Nephron progenitor cell (in vitro differentiated cells): ENCODE measurements at places on chromosomes 16 and 17.

- H3K27ac ChIP-seq = peak overlapping the region; percentile 77
- no peaks in the 10 kb centered on the region for H3K4me1 ChIP-seq
- H3K4me3 ChIP-seq = no peak overlapping the region
- DNase-seq = no peak
- H3K36me3 ChIP-seq = peaks cover 17% of the 10 kb centered on the region
Measured at GRCh38 chr17:60769327-60769726, 91.7 kb downstream of the BCAS3 start.

DNA sequence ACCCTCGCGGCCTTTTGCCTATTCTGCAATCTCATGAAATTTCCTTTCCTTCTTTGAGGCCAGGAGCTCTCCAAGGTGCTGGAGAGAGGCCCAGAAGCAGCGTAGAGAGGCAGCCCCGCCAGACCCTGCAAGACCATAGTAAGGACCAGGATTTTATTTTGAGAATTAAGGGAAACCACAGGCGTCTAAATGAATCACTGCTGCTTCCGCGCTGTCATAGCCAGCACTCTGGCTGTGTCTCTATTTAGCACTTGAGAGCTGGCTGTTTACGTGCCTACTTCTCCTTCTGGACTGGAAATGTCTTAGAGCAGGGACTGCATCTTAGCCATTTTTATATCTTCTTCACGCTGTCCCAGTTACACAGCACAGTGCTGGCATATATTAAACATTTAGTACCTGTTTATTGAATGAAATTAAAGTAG, 37.6 kb upstream of the PIRT start:
- H3K27ac ChIP-seq = no peak overlapping the region
- peaks cover 30% of the 10 kb centered on the region for H3K27me3 ChIP-seq
- H3K4me3 ChIP-seq = no peak overlapping the region

GRCh38 chr16:49739381-49739780, 116.5 kb downstream of the ZNF423 start:
- peaks cover 89% of the 10 kb centered on the region for H3K4me1 ChIP-seq
- peaks cover 11% of the 10 kb centered on the region for H3K36me3 ChIP-seq
- peak; percentile 39 for DNase-seq
- no peak overlapping the region for H3K4me3 ChIP-seq

GRCh38 chr17:1617620-1618174, 10.9 kb downstream of the SLC43A2 start:
- DNase-seq = no peak
- H3K4me1 ChIP-seq = peaks cover 56% of the 10 kb centered on the region
- peak overlapping the region; percentile 29 for H3K27ac ChIP-seq
- H3K4me3 ChIP-seq = no peak overlapping the region

- H3K27ac ChIP-seq = no peak overlapping the region
- H3K4me1 ChIP-seq = peaks cover 23% of the 10 kb centered on the region
- no peaks in the 10 kb centered on the region for H3K27me3 ChIP-seq
- DNase-seq = no peak
Measured at GRCh38 chr17:4542726-4543191, 12.4 kb downstream of the MYBBP1A start.

DNA sequence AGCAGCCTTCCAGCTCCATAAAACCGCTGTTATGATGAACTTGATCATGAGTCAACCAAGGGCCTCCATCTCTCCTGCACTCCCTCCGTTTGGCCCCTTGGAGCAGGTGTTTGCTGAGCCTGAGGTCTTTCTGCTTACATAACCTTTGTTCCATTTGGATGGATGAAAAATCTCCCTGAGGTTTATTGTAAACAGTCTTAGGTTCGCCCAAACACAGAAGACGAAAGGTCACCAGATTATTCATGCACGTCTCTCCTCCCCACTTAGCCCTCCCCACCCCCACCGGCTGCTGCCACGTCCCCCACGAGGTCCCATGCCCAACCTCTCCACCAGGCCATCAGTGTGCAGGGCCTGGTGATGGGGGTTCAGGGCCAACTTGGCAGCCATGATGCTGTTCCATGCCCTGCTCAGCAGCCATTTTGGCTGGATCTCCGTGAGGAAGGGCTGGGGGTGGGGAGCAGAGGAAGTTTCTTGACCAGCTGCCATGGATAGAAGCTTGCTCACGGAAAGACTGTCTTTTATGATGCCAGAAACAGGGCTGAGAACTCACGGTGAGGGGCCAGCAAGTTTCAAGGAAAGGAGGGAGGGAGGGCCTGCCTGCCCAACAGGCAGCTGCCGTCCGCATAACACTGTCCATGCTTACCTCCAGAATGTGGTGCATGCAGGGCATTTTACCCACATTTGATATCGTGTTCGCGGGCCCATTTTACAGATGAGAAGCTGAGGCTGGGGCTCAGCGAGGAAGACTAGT, 47.8 kb upstream of the FOXF1 start:
- no peak overlapping the region for H3K4me3 ChIP-seq
- H3K4me1 ChIP-seq = peaks cover 34% of the 10 kb centered on the region
- H3K27ac ChIP-seq = no peak overlapping the region
- peaks cover 33% of the 10 kb centered on the region for H3K27me3 ChIP-seq
- H3K36me3 ChIP-seq = no peaks in the 10 kb centered on the region

- H3K36me3 ChIP-seq = peaks cover 14% of the 10 kb centered on the region
- no peak overlapping the region for H3K27ac ChIP-seq
Measured at GRCh38 chr16:972316-973002, 1.7 kb upstream of the LMF1 start.

DNA sequence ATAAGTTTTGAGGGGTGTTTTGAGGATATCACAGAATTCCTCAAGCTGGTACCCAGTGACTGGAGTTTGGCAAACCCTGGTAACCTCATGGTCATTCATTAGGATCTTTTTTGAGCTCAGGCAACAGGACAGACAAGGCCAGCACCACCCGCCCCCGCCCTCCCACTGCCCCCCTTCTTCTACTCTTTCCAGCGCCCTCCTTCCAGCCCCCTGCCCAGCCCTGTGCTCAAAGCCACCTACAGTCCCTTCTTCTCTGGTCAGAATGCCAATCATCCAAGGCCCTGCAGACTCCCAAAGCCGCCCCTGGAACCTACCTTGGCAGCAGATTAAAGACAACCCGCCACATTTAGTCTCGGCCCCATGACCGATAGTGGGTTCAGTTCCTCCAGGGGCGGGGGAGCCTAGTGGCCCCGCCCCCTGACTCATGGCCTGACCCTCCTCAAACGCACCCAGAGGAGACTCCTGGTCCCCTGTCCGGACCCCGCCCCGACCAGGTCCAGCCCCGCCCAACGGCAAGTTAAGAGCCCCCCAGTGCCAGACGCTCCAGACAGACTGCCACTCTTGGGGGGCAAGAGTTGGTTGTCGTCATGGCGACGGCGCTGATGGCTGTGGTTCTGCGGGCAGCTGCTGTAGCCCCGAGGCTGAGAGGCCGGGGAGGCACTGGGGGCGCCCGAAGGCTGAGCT, at the start of gene NAGS:
Gene NAGS, plus strand, starts transcription at position 546 of the 684 bp plus-strand sequence. Its CDS starts 42 bp downstream, at position 588.
- H3K27me3 ChIP-seq = peaks cover 82% of the 10 kb centered on the region
- peak; percentile 50 for DNase-seq
- peak within 1 kb of the TSS; percentile 57 for H3K4me3 ChIP-seq
- H3K36me3 ChIP-seq = no peaks in the 10 kb centered on the region
- peaks cover 27% of the 10 kb centered on the region for H3K4me1 ChIP-seq

GRCh38 chr17:80845069-80845862, 146.4 kb upstream of the CHMP6 start:
- H3K4me3 ChIP-seq = peak overlapping the region; percentile 54
- peaks cover 36% of the 10 kb centered on the region for H3K36me3 ChIP-seq
- peaks cover 6% of the 10 kb centered on the region for H3K27me3 ChIP-seq
- H3K27ac ChIP-seq = peak overlapping the region; percentile 23
- DNase-seq = peak; percentile 34
- H3K4me1 ChIP-seq = peaks cover 39% of the 10 kb centered on the region

DNA sequence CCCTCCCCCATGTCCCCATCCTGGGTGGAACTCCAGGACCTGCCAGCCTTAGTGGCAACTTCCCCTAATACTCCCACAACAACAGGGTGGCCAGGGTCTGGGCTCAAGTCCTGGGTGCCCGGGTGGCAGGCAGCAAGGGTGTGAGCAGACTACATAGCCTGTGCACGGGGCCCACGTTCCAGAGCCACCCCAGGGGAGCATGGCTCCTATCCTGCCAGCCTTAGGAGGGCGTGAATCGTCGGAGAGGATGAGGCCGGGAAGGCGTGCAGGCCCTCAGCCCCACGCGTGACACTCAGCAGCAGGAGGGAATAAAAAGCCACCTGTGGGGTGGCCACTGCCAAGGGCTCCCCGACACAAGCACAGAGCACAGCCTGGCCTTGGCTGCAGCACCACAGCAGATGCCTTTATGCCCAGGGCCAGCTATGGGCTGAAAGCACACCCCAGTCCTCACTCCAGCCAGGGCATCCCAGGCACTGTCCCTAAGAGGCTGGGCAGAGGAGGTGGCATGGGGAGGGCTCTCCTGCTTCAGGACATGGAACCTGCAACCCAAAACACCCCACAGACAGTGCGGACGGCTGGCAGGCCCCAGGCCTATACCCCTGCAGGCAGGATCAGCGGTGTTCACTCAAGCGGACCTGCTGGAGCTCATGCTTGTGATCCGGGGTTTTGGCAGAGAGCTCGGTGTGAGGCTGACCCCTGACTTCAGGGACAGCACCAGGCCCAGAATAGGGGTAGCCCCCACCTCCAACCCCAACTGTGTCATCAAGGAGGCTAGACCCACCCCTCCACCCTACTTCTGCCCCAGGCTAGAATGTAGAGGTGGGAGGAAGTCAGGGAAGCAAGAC, 2.7 kb downstream of the BCAR1 start:
- H3K4me3 ChIP-seq = peak overlapping the region; percentile 85
- peak; percentile 31 for DNase-seq
- no peaks in the 10 kb centered on the region for H3K36me3 ChIP-seq
- no peaks in the 10 kb centered on the region for H3K27me3 ChIP-seq
- peaks cover 89% of the 10 kb centered on the region for H3K4me1 ChIP-seq

DNA sequence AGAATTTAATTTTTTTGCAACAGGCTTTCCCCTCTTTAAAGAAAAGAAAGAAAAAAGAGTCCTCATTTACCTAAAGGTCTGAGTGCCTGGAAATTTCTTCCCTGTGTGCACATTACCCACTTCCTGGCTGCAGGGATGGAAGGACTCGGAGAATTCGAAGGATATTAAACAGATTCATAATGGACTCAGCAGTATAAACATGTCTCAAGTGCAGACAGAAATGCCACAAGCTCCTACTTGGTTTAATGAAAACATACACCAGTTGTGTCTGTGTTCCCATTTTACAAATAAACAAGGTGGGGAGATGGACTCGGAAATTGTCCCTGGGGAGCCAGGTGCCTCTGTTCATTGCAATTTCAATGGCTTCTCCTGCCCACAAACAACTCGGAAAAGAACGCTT, 47.2 kb downstream of the MEOX1 start:
- peaks cover 60% of the 10 kb centered on the region for H3K4me1 ChIP-seq
- H3K27me3 ChIP-seq = peaks cover 13% of the 10 kb centered on the region
- H3K4me3 ChIP-seq = no peak overlapping the region
- no peaks in the 10 kb centered on the region for H3K36me3 ChIP-seq
- no peak for DNase-seq
- H3K27ac ChIP-seq = no peak overlapping the region

- H3K36me3 ChIP-seq = no peaks in the 10 kb centered on the region
- no peak for DNase-seq
- H3K4me3 ChIP-seq = no peak overlapping the region
- H3K4me1 ChIP-seq = peaks cover 36% of the 10 kb centered on the region
Measured at GRCh38 chr16:11992008-11992584, 15.6 kb downstream of the SNX29 start.

- H3K27ac ChIP-seq = no peak overlapping the region
- no peaks in the 10 kb centered on the region for H3K36me3 ChIP-seq
- H3K4me3 ChIP-seq = no peak overlapping the region
- DNase-seq = no peak
- H3K27me3 ChIP-seq = peaks cover 34% of the 10 kb centered on the region
- H3K4me1 ChIP-seq = peaks cover 10% of the 10 kb centered on the region
Measured at GRCh38 chr17:79073706-79074088, 927 bp upstream of the ENGASE start.

DNA sequence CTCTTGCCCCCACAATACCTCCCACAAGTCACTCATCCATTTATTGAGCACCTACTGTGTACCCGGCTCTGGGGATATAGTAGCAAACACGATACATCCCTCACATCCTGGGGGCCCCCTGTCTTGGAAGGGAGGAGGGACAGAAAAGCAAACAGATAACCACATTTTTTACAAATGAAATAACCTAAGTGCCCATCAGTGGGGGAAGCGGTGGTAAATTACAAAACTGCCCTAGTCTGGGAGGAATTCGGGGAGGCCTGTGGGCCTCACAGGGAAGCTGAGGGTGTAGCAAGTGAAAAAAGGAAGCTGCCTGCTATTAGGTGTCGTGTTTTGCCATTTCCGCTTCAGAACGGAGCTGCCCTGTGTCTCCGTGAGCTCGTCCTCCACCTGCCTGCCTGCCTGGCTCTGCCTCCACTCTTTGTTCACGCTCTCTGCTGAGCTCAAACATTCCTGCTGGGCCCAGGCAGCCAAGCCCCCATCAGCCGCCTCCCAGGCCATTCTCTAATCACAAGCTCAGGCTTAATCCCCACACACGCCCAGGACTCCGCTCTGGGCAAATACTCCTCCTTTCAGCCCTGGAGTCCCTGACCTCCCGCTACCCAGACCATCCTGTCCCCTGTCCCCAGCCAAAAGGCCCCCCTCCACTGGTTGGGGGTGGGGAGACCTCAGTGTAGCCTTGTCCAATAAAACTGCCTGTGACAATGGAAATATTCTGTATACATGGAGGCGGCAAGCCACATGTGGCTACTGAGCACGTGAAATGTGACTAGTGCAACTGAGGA, 10.2 kb upstream of the SEC14L5 start:
- H3K4me1 ChIP-seq = peaks cover 41% of the 10 kb centered on the region
- no peak overlapping the region for H3K4me3 ChIP-seq
- peak overlapping the region; percentile 91 for H3K27ac ChIP-seq
- H3K27me3 ChIP-seq = peaks cover 3% of the 10 kb centered on the region
- no peak for DNase-seq

- H3K27ac ChIP-seq = no peak overlapping the region
- H3K4me3 ChIP-seq = no peak overlapping the region
- peaks cover 30% of the 10 kb centered on the region for H3K27me3 ChIP-seq
- no peak for DNase-seq
- no peaks in the 10 kb centered on the region for H3K36me3 ChIP-seq
Measured at GRCh38 chr17:38663964-38664644, 10.7 kb downstream of the EPOP start.

GRCh38 chr17:82200135-82200534, 12.5 kb downstream of the CCDC57 start:
- H3K4me1 ChIP-seq = peaks cover 11% of the 10 kb centered on the region
- H3K27ac ChIP-seq = no peak overlapping the region
- no peak overlapping the region for H3K4me3 ChIP-seq
- peaks cover 42% of the 10 kb centered on the region for H3K36me3 ChIP-seq
- H3K27me3 ChIP-seq = peaks cover 4% of the 10 kb centered on the region

GRCh38 chr16:303760-304505, 21.0 kb downstream of the PDIA2 start:
- H3K27ac ChIP-seq = no peak overlapping the region
- DNase-seq = no peak
- H3K36me3 ChIP-seq = peaks cover 25% of the 10 kb centered on the region
- H3K4me1 ChIP-seq = peaks cover 16% of the 10 kb centered on the region
- no peak overlapping the region for H3K4me3 ChIP-seq

- H3K4me1 ChIP-seq = no peaks in the 10 kb centered on the region
- H3K36me3 ChIP-seq = peaks cover 59% of the 10 kb centered on the region
- H3K4me3 ChIP-seq = no peak overlapping the region
- H3K27me3 ChIP-seq = no peaks in the 10 kb centered on the region
Measured at GRCh38 chr17:37430051-37430627, 23.5 kb downstream of the TADA2A start.

- DNase-seq = peak; percentile 56
- H3K4me1 ChIP-seq = peaks cover 63% of the 10 kb centered on the region
- H3K4me3 ChIP-seq = no peak overlapping the region
- H3K27ac ChIP-seq = no peak overlapping the region
- no peaks in the 10 kb centered on the region for H3K36me3 ChIP-seq
Measured at GRCh38 chr16:56263711-56264608, 72.7 kb downstream of the GNAO1 start.

GRCh38 chr17:77394540-77395295, 253.9 kb downstream of the SEC14L1 start:
- no peak for DNase-seq
- H3K4me3 ChIP-seq = no peak overlapping the region
- H3K36me3 ChIP-seq = peaks cover 7% of the 10 kb centered on the region
- H3K27ac ChIP-seq = no peak overlapping the region
